ENCODE measurements at places on chromosomes 4 and X.

DNA sequence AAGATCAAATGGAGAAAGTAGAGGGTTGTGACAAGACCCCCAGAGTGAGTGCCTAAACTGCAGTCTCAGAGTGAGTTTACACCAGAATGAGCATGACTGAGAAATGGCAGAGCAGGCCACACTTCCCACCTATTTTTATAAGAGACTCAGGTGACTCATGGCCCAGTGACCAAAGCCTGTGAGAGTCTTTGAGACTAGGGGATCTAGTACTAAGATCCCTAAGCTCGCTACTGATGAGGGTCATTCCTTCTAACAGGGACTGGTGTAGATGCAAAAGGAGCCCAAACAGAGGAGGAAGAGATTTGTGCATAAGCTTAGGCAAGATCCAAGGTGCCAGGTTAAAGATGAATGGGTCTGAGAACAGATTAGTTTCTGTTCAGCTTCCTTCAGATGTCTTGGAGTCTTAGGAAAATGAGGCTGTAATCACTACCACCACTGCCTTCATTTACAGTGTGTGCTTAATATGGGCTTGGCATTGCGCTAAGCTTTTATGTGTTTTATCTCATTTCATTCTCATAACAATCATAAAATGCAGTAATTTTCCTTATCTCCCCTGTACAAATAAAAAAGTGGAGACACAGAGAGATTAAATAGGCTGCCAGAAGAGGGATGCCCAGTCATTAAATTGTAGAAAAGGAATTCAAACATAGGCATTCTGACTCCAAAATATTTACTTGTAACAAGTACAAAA, 62.8 kb downstream of the RWDD4 start:
- no peak for DNase-seq

DNA sequence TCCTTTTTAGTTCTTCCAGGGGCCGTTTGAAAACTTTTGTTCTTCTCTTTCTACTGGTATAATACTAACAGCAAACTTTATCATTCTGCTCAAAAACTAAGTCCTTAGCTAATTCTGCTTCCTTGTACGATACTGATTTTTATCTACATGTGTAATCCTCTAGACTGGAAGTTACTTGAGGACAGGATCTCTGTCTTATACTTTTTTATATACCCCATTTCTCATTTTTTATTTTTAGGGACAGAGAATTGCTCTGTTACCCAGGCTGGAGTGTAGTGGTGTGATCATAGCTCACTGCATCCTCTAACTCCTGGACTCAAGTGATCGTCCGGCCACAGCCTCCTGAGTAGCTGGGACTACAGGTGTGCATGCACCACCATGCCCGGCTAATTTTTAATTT, 2.2 kb downstream of the COX7B start:
- no peak for DNase-seq

DNA sequence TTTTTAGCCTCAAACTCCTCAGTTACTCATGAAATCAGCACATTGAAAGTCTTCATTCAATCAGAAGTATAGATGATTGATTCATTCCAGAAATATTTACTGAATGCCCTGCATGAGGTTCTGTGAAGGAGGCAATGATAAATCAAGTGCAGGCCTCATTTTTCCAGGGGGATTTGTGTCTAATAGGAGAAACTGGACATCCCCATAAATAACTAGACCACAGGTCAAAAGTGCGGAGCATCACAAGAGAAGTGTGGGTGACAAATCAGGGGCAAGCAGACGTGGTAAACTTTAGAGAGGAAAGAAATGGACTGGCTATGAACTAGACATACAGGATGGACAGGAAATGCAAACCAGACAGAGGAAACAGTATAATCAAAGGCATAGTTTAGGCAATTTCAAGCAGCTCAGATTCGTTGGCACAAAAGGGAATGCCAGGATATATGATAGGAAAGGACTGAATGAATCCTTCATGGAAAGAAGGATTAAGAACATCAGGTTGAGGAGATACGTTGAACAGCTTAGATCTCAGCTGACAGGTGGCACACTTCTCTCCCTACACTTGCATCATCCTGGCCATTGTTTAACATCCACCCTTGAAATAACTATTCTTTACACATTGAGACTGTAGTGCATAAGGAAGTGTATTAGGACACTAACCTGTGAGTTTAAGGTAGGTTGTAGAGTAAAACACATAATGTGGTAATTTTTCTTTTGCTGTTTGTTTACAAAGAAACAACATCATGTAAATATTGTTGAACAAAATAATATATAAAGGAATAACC, 69.6 kb upstream of the RASGEF1B start:
- no peak for DNase-seq

GRCh38 chrX:115948018-115948923, 222.3 kb upstream of the AGTR2 start:
- no peak for DNase-seq

DNA sequence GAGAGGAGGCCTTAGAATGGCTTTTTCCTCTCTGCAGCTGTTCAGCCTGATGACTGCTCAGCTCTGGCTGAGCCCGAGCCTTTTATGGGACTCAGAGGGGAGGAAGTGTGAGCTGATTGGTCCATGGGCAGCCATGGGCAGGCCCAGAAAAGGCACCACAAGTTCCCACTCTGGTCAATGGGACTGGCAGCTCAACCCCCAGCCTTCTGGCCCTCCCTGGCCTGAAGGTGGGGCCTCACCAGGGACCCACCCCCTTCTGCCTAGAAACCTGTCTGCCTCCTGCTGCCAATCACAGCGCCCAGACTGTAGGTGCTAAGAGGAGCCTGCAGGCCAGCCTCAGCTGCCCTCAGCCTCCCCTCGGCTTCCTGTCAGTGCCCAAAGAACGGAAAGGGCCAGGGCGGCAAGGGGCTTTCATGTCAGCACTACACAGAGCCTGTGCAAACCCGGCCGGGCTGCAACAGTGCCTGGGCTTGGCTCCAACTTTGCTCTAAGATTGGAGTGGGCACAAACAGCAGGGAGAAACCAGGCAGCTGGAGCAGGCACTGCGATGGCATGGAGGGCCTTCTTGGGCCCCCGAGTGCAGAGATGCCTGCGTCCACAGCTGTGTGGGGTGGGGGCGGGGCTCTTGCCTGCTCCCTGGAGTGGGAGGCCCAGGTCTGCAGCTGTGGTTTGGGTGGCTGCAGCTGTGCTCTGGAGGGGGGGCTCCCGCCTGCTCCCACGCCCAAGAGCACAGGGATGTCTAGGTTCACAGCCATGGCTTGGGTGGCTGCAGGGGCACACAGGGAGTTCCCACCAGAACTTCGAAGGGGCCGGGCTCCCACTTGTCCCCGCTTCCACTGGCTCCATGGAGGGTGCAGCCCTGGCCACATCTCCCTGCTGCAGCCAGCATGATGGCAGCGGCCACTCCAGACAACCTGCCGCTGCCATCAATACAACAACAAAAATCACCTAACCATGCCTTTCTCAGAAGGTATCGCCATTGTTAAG, 92.6 kb downstream of the NXF2 start:
- DNase-seq, result no peak

- no peak for DNase-seq
Observed at GRCh38 chr4:183848805-183849204, 56.3 kb upstream of the STOX2 start.

DNA sequence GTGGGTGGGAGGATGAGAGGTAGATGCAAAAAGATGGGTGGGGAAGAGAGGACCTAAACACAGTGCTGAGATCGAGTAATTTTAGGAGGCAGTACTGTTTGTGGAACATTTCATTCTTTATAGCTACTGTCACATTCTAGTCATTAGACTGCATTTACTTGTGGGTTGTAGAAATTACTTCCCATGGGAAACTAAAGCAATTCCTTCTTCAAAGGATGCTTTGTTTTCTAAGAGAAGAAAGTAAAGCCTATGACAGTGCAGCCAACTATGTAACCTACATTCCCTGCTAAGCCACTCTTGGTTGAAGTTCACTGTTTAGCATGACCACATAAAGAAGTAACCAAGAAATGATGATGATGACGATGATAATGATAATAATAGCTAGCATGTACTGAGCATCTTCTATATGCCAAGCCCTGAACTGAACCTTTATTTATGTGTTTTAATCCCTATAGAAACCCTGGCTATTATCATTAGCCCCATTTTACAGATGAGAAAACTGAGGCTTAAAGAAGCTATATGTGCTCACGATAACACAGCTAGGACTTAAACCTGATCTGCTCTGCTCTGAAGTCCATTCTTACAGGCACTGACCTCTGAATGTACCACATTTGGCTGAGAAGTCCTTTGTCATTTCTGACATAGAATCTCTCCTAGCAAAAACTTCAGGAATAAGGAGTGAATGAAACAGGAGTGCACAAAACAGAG, 114.5 kb upstream of the KIT start:
- no peak for DNase-seq

GRCh38 chrX:40174001-40174853, 76.5 kb upstream of the BCOR start:
- DNase-seq, result no peak

DNA sequence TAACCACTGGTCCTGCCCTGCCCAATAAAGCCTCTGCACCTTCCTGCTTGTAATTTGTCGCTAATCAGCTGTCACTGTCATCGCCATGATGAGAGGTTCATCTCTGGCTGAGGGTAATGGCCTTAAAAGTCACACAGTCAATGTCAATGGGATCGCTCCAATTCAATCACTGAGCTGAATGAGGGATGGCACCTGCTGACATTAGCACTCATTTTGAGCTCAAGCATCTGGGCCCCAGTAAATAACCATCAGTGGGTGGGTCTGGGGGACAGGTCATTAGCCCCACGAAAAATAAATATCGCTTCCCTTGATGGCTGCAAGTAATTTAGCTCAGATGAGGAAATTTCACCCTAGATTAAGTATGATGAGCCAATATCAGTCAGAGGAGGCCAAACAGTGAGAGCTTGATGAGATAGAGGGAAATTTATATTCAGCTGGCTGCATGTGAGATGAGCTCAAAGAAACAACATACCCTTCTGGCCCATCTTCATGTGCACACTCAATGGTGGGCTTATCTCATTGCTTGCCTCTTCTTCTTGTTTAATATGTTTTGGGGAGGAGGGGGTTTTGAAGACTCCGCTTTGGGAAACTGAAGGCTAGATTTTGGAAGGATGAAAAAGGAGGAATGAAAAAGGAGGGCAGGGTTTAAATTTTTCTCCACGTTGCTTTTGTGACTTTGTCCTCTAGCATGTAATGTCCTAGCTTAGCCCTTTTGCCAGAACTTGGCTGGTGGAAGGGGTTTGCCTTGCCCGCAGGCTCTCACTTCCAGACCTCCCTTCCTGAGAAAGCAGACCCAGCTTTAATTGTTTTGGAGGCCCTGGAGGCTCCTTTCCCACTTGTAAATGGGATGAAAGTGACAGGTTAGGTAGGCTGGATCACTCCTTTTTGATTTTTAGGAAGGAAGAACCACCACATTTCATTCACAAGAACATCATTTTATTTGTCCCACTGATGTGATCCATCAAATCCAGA, 84.8 kb upstream of the PAQR3 start:
- no peak for DNase-seq

- no peak for DNase-seq
Observed at GRCh38 chr4:151957153-151957552, 196.3 kb upstream of the GATB start.

DNA sequence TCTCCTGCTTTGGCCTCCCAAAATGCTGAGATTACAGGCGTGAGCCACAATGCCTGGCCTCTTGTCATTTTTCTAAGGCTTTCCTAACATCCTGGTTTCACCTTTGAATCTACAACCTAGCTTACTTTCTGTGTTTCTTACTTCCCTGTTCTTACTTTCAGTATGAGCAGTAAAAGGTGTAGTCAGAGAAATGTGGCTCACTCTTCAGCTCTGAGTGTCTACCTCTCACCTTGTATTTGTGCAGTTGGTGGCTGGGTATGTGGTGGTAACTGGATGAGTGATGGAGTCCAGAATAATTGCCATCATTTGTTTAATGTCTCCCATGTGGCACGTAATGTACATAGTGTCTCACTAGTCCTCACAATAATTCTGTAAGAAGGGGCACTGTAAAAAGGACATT, 19.1 kb upstream of the CXCL11 start:
- no peak for DNase-seq

- no peak for DNase-seq
Observed at GRCh38 chr4:125719987-125720386, 405.2 kb downstream of the FAT4 start.

GRCh38 chr4:106287353-106287969, 28.5 kb downstream of the TBCK start:
- peak; percentile 67 for DNase-seq

GRCh38 chrX:15188039-15188438, 81.8 kb downstream of the ASB9 start:
- no peak for DNase-seq

DNA sequence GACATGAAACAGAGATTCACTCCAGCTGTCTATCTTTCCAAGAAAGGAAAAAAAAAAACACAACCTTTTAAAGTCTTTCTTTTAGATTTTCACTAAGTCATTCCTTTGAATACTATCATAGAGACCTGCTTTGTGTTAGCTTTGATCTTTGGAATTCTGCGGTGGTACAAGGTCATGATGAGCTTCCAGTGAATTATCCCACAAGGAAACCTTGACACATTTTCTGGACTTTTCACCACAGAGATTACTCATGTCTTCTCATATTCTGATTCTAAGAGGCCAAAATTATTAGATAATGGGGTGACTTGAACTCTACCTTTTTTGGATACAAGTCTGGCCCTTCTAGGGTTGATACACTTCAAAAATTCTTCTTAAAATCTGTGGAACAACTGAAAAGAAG, 201.6 kb downstream of the PACRGL start:
- DNase-seq, result no peak

DNA sequence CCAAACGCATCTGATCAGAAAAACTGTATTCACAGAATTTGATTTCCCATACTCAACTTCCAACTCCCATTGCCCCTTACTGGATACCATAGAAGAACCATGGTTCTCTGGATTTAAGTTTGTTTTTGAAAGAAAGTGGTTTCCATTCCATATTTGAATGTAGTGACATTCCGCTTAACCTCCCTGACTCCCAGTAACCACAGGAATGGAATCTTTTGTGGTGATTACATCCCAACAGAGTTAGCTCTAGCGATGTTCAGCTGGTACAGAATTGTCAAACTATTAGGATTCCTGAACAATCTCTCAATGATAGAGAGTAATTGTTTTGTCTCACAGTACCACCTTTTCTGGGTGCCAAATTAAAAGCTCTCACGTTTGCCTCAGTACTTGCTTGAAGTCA, 1.7 kb downstream of the NUDT10 start:
- no peak for DNase-seq

GRCh38 chrX:151019856-151020255, 36.7 kb downstream of the HMGB3 start:
- peak; percentile 18 for DNase-seq

- no peak for DNase-seq
Observed at GRCh38 chr4:26031704-26032103, 117.7 kb downstream of the SMIM20 start.

GRCh38 chr4:171524903-171525302, 288.3 kb upstream of the GALNTL6 start:
- no peak for DNase-seq

- DNase-seq, result no peak
Observed at GRCh38 chr4:5497489-5497888, 210.9 kb downstream of the EVC2 start.

DNA sequence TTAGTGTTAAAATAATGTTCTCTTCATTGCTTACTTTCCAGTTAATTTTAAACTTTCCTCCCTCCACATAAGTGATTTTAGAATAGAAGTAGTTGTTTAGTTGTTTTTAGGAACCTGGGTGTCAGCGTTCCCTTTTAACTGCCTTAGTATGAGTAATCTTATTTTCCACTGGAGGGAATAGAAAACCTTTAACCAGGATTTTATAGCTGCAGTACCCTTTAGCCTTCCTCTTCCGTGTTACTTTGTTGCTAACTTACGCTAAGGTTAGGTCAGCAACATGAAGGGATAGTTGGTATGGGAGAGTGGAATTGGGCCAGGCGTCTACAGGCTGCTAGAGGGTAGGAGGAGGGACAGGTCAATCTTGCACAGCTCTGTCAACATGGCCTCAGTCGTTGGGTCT, 31.5 kb downstream of the SMS start:
- no peak for DNase-seq

- no peak for DNase-seq
Observed at GRCh38 chr4:152643153-152644035, 36.4 kb downstream of the TMEM154 start.

All from AG04450 (cell line).